ENCODE measurements at places on chromosomes 6 and 20.

- peak; percentile 27 for DNase-seq
Measured at GRCh38 chr6:12605888-12606345, 110.7 kb upstream of the PHACTR1 start.

GRCh38 chr6:79964607-79965081, 17.3 kb upstream of the ELOVL4 start:
- DNase-seq = no peak

- DNase-seq = no peak
Measured at GRCh38 chr6:38011937-38012336, 192.4 kb downstream of the ZFAND3 start.

DNA sequence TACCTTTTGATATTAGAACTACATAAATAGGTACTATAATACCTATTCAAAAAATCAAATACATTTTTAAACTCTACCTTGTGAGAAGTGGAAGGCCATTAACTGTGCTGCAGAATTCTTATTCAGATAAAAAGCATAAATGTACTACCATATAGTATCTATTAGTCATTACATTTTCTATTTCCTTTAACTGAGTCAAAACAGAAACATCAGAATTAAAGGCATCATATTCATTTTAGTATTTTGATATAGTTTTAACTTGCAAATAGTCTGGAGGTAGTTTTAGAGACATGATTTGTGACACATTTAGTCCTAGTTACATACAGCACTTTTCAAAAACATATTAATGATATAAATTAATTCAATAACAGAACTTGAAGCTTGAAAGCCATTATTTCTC, 39.9 kb upstream of the TAB2 start:
- DNase-seq = no peak

DNA sequence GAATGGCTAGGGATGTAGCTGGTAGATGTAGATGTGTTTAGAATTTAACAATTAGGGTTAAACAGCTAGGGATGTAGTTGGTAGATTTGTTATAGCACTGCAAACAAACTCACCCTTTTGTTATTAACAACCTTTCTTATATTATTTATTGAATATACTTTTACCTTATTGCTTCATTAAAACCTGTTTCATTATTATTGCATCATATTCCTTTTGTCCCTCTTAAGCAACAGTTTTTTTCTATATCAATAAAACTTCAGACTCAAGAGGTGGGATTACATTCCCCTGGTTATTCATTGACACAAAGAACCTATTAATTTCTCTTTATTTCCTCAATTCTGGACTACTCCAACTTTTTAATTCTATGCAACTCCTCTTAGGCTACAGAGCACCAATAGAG, 661.2 kb downstream of the EYS start:
- DNase-seq = no peak

DNA sequence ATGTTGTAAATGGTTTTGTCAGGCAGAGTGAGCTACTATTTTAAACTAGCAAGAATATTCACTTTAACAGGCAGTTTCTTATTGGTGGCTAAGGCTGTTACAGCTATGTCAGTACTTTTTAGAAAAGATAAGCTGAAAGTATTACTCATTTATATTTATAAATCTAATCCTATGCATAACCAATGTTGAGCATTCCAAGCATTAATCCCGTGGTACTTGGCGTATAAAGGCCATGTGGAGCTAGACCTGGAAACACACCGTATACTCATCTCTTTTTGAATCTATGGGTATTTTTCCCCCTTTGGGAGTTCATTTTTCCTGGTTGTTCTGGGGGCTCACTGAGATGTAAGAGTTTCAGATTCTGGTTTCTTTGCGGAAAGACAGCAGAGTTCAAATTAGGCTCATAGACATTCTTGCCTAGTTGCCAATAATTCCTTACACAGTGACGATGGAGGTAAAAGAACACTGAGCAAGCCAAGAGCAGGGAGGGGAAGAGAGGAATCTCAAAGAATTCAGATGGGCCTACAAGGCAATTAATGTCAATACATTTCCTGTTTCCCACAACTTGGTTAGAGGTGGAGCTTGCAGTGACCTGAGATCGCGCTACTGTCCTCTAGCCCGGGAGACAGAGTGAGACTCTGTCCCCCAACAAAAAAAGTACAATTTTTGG, 211.5 kb downstream of the SOX4 start:
- no peak for DNase-seq

- DNase-seq = no peak
Measured at GRCh38 chr6:48016020-48016755, 94.8 kb downstream of the PTCHD4 start.

GRCh38 chr20:49248879-49249665, 28.8 kb downstream of the ZNFX1 start:
- no peak for DNase-seq

DNA sequence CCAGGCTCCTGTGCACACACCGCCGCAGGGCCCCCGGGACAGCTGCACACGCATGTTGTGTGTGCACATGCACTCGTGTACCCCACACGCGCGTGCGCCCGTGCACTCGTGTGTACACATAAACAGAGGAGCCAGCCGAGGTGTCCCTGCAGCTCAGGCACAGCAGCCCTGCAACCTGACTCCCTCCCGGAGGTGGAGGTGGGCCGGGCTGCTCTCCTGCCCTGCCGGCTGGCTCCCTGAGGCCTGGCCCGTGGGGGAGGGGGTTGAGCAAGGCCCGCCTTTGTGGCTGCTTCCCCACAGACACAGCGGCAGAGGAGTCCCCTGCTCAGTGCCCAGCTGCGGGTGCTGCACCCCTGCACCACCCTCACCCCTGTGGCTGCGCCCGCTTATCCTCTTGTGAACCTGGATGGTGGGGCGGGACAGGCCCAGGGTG, 624 bp downstream of the RBBP8NL start:
- DNase-seq = no peak

DNA sequence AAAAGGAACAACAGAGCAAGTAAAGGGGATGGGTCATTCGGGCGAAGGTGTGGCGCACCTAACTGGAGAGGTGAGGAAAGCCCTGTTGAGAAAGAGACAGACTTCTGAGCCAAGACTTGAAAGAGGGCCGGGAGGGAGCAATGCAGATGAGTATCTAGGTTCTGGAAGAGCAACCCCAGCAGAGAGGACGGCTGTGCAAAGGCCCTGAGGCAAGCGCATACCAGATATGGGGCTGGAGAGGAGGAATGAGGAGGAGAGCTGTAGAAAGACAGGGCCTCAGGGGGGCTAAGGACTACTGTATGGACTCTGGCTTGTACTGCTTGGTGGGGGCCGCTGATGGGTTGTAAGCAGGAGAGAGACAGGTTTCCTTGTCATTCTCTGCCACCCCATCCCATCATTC, 21.9 kb downstream of the TRERF1 start:
- no peak for DNase-seq

DNA sequence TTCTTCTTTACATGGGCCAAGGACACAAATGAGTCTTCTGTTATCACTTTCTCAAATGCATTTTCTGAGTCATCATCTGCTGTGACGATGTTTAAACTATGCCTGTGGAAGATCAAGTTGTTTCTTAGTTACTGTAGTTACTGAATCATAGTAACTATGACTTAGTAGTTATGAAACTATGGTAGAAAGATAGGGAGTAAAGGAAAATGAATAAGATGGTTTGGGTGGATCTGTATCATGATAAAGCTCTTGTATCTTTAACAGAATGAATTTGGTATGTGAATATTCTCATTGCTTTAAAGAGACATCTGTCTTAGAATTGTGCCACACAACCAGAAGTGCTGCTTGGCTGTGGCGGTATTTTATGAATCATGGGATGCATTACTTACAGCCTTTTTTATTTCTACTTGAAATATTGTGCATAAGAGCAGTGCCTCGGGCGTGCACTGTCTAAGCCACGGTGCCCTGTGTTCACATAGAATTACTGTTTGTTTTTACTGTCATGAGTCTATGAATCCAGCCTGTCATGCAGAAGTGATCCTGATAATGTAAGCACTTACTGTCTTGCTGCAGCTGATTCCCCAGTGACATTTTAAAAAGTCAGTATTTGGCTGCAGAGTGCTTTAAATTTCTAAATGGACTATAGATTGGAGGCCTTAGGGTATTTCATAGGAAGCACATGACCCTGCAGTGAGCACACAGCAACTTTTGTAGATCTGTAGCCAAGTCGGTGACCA, 215.2 kb downstream of the TMEM242 start:
- peak; percentile 82 for DNase-seq

- no peak for DNase-seq
Measured at GRCh38 chr20:24468401-24469115, 871 bp upstream of the SYNDIG1 start.

DNA sequence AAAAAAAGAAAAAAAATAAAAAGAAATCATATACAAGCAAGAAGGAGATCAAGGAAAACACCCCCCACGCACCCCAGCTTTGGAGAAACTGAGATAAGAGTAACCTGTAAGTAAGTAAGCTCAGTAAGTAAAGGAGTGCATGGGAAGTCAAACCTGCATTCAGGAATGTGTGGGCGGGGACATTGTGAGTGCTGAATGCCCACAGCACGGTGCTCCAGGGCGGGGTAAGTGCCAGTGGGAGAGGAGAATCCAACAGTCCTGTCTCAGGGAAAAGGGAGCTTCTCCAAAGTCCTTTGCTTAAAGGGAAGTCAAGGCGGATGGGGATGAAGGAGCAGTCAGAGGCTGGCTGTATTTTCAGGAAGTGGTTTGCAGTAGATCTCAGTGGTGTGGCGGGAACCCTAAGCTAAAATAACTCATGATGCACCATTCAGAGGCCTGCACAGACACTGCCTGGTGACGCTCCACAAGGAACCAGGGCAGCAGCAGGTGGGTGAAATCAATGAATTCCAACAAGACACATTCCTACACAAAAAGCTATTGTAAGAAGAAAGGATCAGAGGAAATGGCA, 368.0 kb downstream of the QKI start:
- no peak for DNase-seq

- DNase-seq = no peak
Measured at GRCh38 chr6:160730911-160731310, 28.9 kb downstream of the PLG start.

- peak; percentile 20 for DNase-seq
Measured at GRCh38 chr20:6122873-6123648, at the start of gene FERMT1. TSS of gene FERMT1 (minus strand) at chr20:6123030. CDS start at chr20:6119554, 3,476 bp downstream.
